ENCODE measurements at places on chromosomes 2 and 18.

DNA sequence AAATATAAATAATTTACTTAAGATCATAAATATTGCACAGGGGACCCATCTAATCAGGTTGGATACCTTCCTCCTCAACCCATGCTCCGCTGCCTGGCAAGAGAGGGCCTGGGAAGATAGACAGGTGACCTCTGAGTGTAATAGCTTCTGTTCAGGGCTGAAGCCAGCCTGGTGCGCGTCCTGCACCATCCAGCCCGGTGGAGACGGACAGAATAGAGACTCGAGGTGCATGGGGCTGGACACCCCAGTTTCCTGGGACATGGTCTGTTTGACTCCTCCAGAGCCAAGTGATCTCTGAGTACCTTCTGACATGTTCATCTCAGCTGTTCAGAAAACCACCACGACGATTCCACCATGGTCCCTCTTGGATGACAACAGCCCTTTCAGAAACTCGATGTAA, 209.3 kb upstream of the MYT1L start:
- no peak for DNase-seq

DNA sequence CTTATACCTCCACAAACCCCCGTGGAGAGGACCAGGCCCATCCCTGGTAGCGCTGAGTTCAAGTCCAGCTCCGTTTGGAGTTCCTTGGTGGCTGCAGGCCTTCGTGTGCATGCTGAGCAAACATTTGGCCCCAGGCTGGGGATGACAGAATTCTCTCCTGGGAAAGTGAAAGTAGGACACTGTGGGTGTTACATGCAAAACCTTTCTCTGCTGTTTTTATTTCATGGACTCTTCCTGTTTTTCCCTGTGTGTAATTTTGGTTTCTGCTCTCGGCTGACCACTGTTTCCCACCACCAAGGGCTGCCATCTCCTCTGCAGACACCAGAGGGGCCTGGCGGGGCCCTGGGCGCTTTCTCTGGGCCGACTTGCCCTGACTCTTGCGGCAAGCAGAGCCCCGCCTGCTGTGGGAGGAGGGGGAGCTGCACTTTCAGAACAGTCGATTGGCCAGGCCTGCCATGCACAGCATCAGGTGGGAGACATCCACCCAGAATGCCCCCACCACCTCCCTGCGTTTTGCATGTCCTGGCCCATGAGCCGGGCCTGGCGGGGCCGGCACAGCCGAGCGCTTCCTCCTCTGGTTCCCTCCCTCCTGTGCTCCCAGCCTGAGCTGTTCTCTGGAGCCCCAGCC, 102.4 kb downstream of the CABLES1 start:
- no peak for DNase-seq

DNA sequence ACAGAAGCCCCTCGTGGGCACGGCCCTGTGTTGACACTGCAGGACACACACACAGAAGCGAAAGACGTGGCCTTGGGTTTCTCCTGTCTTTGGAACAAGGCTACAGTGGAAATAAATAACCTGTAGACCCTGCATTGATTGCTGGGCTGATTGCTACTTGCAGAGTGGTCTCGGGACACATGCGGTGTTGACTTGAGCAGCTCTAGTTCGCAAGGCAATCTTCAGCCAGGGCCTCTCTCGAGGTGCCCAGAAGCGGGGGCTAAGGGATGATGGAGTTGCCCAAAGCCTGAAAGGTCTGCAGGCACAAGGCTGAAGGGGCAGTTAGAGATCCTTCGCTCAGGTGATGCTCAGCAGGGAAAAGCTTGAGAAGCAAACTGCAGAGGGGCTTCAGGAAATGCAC, 180.3 kb downstream of the SEPTIN10 start:
- no peak for DNase-seq

- DNase-seq: no peak
Observed at GRCh38 chr2:241197947-241198346, 9.5 kb downstream of the ANO7 start.

DNA sequence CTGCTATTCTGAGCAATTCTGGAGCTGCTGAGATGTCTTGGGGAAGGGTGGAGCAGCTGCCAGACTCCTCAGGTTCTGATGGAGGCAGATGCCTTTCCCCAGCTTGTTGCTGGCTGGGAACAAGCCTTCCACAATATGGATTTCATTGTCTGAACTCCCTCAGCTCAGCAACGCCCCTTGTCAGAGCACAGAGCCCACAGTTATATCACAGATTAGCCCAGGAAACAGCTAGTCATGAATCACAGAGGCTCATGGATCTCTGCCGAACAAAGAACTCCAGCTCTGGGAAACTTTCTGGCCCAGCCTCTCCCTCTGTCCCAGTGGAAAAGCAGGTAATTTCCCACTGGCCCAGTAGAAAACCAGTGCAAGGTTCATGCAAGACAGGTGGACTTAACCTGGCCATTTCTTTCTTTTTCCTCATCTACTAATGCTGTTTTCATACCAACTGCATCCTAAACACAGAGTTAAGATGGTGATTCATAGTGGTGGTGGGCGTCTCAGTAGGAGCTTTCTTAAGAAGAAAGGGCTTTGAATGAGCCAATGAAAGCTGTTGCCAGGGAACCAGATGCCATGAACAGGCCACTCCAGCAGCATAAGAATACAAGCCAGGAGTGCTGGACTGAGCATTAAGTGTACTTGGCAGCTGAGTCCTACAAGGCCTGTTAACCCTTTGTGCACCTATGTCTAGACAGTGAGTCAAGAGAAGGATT, 8.7 kb upstream of the KIAA2012 start:
- no peak for DNase-seq

- DNase-seq: no peak
Observed at GRCh38 chr2:120693121-120693520, 42.5 kb upstream of the GLI2 start.

DNA sequence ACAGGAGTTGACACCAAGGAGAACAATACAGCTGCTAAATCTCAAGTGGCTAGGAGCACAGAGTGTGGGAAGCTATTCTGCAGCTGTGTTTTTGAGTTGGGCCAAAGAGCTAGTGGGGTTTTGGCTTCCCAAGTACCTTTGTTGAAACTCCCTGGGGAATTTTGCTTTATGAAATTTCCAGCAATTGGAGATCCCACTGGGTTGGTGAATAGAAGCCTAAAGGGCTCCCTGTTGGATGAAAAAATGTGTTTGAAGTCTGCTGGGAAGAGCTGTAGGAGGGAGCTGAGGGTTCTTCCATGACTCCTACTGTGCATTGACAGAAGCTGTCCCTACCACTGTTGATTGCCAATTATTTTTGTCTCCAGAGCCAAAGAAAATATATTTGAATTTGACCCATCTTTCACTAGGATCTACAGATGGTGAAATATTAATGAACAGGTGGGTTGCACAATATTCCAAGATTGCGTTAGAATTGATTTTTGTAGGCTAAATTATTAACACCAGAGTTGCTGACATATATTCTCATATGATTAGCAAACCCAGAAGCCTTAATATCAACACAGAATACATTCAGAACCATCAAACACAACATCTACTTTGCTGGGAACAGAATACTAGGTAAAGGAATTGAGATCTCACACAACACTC, 95.4 kb upstream of the CYP1B1 start:
- DNase-seq: no peak

DNA sequence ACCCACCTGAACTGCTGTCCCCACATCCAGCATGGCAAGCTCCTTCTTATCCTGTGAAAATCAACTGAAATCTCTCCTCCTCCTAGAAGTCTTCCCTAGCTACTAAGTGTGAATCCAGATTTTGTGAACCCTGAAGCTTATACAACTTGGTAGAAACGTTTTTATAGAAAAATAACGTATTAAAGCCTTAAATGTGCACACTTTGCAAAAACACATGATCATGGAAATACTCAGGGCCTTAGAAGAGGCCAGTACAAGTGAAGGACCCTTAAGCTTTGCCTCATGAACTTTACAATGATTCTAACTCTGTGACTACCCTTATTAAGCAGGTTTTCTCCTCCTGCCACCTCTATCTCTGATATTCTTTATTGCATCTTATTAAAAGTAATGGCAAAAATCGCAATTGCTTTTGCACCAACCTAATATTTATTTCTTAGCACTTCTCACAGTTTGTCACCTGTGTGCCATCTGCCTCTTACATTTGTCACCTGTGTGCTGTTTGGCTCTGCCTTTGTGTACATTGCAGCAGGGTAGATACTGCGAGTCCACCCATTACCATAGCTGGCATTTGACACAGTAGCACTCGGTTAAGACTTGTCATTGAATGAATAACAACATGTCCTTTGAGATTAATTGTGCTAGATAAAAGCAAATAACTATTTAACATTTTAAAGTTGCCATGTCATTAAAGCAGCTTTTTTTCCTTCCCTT, 42.2 kb downstream of the FRZB start:
- DNase-seq: no peak

DNA sequence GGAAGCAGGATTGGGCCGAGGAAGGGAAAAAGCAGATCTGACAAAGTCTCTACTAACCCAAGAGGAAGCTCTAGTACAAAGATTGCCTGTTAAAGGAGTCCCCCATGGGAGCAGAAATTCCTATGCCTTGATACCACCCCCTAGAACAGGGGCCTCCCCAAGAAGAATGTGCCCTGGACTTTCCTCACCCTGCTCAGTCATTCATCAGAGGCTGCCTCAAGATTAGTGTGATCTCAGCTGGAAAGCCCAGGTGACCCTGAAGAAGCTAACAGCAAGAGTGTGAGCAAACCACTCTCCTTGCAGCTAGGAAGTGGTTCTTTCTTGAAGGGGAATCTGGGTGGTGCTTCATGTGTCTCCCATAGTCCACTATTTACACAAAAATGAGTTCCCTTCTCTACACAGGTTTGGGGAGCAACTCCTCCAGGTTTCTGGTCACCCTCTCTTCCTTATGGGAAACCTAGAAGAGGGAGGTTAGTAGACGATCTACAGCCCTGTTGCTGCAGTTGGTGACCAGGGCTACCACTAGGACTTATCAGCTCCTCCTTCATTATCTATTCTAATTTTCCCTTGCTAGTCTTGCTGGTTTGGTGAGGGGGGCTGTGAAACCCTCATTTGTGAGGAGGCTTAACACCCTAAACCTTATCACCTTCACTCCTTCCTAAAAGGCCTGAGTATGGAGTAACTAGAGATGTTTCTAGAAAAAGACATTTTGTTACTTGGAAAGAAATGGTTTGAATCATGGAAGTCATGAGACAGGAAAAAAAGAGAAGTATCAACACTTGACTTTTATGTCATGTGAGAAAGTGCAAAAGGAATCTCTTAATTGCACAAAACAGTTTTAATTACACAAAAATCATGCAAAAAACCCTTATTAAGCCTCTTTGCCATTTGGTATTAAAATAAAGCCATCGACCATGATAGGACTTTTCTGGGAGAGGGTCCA, 2.9 kb upstream of the WDR7 start:
- DNase-seq: no peak

GRCh38 chr2:212842544-212843185, 304.1 kb upstream of the ERBB4 start:
- DNase-seq: no peak

DNA sequence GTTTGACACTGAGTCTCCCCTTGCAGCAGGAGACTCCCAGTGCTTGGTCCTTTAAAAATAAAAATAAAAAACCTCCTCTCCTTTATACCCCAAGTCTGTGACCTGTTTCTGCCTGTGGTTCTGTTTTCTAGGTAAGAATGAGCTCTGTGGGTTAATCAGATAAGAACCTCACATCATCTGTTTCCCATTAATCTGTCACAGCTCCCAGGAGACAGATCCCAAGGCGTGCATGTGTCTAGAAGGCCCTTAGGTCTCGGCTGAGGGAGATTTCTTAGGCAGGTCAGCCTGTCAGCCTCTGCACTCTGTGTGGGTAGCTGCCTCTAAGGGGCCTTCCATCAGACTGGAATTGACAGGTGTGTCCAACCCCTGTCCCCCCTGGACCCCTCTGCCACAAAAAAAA, 80.7 kb downstream of the FHOD3 start:
- DNase-seq: no peak

- no peak for DNase-seq
Observed at GRCh38 chr2:241795021-241795999, 13.7 kb upstream of the NEU4 start.

DNA sequence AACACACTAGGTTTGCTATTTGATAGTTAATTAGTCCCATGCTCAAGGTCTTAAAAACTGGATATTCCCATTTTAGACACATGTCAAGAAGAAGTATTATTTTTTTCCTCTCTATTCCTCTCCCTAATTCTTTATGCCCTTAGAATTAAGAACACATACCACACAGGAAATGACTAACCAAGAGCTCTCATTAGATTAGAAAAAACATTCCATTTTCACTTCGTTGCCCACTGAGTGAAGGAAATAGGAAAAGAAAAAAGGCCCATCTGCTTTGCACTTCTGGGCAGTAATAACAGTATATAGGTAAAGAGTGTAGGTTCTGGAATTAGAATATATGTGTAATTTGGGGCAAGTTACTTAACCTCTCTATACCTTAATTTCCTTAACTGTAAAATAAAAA, 26.9 kb downstream of the ACADL start:
- no peak for DNase-seq

- DNase-seq: no peak
Observed at GRCh38 chr2:224802407-224802806, 86.2 kb upstream of the CCDC195 start.

- DNase-seq: no peak
Observed at GRCh38 chr2:29281086-29281915, 166.1 kb downstream of the CLIP4 start.

GRCh38 chr18:45312555-45313126, 302.6 kb upstream of the SLC14A2 start:
- DNase-seq: no peak

- DNase-seq: no peak
Observed at GRCh38 chr2:5617796-5618195, 74.4 kb upstream of the SOX11 start.

DNA sequence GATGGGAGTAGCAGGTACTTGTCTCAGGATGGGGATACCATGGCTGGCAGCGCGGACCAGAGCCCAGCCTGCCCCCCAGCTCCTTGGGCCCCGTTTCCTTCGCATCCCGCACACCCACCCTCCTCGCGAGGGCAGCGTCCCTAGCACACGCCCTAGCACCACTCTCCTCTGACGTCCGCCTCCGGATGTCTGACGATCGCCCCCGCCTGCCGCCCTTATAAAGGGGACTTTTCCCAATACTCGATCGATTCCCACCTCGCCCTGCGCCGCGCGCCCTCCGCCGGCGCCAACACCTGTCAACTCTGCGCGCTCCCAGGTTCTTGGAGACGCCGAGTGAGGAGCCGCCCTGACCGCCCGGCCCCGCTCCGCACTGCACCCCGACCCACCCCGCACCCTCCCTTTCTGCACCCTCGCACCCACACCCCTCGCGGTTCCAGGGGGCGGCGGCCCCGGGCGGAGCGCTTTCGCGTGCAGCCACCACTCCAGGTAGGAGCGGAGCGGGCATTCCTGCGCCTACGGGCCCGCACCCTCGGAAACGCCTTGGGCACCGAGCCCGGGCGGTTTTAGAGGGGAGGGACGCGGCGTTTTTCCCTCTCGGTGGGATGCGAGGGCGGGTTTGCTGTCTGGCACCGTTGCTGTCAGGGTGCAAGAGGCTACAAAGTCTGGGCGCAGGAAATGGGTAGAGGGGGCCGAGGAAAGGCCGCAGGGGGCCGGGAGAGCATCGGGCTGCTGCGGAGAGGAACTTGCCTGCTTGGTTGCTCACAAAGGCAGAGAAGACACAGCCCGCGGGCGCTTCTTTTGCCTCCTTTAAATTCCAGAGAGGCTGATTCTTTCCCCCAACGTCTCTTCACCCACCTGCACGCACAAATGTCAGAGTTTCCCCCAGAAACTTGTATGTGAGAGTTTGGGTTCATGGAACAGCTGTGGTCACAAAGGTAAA, at the start of gene SLC5A7:
SLC5A7 (plus strand) TSS at position 247 of the 940 bp plus-strand sequence. CDS start 1,632 bp downstream, outside the sequence.
- DNase-seq: no peak

All from cortex of kidney (tissue), 1 donor.